ENCODE measurements at places on chromosomes 3 and 15. TPM values are rescaled to one million over a fixed set of nuclear protein-coding genes. Genes with fewer than 3 reads are reported as not detected.

The MYRIP gene
- total RNA-seq = 0.49 TPM

GRCh38 chr3:194339356-194339755 lies 11.8 kb downstream of the CPN2 start:
- peaks cover 12% of the 10 kb centered on the region for H3K4me1 ChIP-seq
- H3K4me3 ChIP-seq = no peak overlapping the region
- H3K27me3 ChIP-seq = peaks cover 9% of the 10 kb centered on the region

DNA sequence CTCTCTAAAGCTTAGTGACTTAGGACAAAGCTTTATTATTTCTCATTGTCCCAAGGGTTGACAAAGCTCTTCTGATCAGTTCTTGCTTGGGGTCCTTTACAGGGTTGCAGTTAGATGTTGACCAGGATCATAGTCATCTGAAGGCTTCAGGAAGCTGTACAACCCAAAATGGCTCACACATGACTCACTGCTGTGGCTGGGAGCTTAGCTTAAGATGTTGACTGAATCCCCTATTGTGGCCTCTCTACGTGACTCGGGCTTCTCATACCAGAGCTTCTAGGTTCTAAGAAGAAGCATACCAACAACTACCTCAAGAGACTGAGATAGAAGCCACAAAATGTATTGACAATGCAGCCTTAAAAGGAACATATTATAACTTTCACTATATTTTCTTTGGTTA lies 569.6 kb upstream of the ROBO2 start:
- H3K36me3 ChIP-seq = no peaks in the 10 kb centered on the region
- H3K4me1 ChIP-seq = no peaks in the 10 kb centered on the region
- H3K27ac ChIP-seq = no peak overlapping the region
- H3K27me3 ChIP-seq = peaks cover 1% of the 10 kb centered on the region
- no peak for DNase-seq

DNA sequence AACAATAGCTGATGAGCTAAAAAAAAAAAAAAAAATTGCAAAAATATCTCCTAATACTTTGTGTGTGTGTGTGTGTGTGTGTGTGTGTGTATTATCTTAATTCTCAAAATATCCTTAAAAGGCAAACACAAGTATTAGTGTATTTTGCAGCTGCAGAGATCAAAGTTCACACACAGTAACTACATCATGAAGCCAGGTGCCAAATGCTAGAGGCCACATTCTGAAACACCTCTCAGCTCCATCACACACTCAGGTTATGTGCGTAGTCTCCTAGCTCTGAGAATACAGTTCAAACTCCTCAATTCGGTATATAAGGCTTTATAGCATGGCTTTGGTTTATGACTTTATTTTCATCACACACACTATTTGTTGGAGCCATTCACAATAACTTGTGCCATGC lies 33.5 kb upstream of the PPARG start:
- no peaks in the 10 kb centered on the region for H3K27me3 ChIP-seq
- no peak overlapping the region for H3K27ac ChIP-seq
- no peaks in the 10 kb centered on the region for H3K36me3 ChIP-seq
- no peak for DNase-seq

- H3K36me3 ChIP-seq = peaks cover 9% of the 10 kb centered on the region
- peaks cover 49% of the 10 kb centered on the region for H3K4me1 ChIP-seq
These were observed 4.5 kb downstream of the RAB7A start for GRCh38 chr3:128730471-128730870.

Measured in endothelial cell (in vitro differentiated cells).